ENCODE measurements at places on chromosomes 5 and 9.

DNA sequence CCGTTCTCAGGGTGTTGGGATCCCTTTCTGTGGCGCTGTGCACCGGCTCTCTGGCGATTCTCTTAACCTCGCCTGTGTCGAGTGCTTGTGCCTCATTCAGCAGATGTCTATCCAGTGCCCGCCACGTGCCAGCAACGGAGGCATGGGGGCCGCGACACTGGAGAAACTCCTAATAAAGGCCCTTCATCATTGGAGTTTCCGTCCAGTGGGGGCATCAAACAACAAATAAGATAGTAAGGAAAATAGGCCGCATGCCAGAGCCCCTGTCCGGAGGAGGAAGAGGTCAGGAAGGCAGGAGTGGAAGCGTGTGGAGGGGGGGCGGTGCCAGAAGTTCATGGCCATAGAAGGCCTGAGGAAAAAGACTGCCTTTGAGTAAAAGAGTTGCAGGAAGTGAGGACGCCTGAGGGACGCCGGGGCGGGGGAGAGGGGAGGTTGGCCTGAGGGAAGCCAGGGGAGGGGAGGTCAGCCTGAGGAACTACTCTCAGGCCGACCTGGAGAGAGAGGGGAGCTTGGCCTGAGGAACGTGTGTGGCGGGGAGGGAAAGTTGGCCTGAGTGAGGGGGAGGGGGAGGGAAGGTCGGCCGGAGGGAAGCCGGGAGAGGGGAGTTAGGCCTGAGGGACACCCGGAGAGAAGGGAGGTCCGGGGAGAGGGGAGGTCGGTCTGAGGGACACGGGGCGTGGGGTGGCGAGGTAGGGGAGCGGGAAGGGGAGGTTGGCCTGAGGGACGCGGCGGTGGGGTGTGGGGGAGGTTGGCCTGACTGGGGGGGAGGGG is 82.2 kb downstream of the CACNA1B start:
- no peak for DNase-seq
- no peak overlapping the region for H3K27ac ChIP-seq
- no peaks in the 10 kb centered on the region for H3K4me1 ChIP-seq
- H3K27me3 ChIP-seq = peaks cover 8% of the 10 kb centered on the region
- no peak overlapping the region for H3K4me3 ChIP-seq

GRCh38 chr5:98999631-99000030 is 70.8 kb upstream of the CHD1 start:
- no peak overlapping the region for H3K27ac ChIP-seq
- H3K27me3 ChIP-seq = no peaks in the 10 kb centered on the region
- peak overlapping the region; percentile 47 for H3K4me3 ChIP-seq

- peaks cover 6% of the 10 kb centered on the region for H3K4me1 ChIP-seq
- no peaks in the 10 kb centered on the region for H3K36me3 ChIP-seq
- no peak overlapping the region for H3K4me3 ChIP-seq
- H3K27me3 ChIP-seq = peaks cover 32% of the 10 kb centered on the region
- no peak for DNase-seq
Measured at GRCh38 chr9:133004999-133005760, 25.6 kb upstream of the GTF3C5 start.

GRCh38 chr9:92770360-92770995 is 5.8 kb upstream of the BICD2 start:
- no peak for DNase-seq
- peaks cover 8% of the 10 kb centered on the region for H3K4me1 ChIP-seq
- no peaks in the 10 kb centered on the region for H3K36me3 ChIP-seq
- no peaks in the 10 kb centered on the region for H3K27me3 ChIP-seq

DNA sequence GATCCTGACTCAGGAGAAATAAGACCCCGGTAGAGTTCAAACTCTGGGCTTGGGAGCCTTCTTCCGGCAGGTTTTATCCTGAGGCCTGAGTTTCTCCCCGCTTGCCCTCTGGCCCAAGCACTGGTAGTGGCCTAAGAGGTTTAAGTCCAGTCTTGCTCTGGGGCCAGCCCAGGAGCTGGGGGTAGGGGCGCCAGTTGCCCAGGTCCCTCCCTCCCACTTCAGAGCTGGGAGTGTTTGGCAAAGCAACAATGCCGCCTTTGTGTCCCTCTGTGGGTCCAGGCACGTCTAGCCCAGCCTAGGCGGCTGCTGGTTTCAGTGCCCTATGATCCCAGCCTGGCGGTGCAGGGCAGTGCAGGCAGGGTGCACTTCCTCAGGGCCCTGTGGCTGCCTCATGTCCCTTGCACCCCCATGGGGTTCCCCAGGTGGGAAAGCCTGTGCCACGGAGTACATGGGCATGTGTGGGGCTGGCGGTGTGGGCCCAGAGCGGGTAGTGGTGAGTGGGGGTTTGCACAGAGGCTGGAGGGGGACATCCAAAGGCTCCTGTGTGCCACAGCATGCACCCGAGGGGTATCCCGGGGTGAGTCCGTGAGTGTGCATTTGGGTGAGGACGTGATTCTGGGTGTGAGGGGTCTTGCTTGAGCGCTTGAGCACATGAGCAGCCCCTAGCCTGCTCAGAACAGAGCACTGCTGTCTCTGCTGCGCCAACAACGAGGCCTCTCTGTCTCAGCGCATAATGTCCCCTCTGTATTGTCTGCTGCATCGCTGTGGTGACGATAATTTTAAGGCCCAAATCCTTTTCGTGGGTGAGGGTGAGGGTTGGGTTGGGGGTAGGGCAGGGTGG is 61.7 kb upstream of the PSD2 start:
- no peaks in the 10 kb centered on the region for H3K27me3 ChIP-seq
- no peaks in the 10 kb centered on the region for H3K36me3 ChIP-seq
- no peak overlapping the region for H3K27ac ChIP-seq
- H3K4me1 ChIP-seq = peaks cover 6% of the 10 kb centered on the region
- DNase-seq = no peak

DNA sequence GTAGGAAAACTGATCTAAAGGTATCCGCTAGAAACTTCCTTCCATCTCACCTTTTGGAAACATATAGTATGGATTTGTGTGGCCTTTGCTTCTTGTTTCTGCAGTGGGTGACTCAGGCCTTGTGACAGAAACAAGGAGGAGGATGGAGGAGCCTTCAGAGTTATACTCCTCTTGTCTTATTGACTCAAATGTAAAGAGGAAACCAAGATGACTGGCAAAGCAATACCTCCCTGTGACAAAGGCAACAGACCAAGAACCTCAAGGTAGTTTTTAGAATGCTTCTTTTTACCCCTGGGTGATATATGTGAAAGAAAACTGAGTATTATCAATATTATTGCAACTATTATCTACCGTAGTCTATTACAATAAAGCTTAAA is 123.3 kb upstream of the SLIT3 start:
- no peak overlapping the region for H3K4me3 ChIP-seq
- DNase-seq = no peak
- peaks cover 6% of the 10 kb centered on the region for H3K4me1 ChIP-seq
- H3K27me3 ChIP-seq = peaks cover 3% of the 10 kb centered on the region
- H3K27ac ChIP-seq = no peak overlapping the region
- no peaks in the 10 kb centered on the region for H3K36me3 ChIP-seq

GRCh38 chr9:134220311-134220710 is 55.9 kb upstream of the RNU6ATAC start:
- DNase-seq = no peak
- peaks cover 31% of the 10 kb centered on the region for H3K4me1 ChIP-seq
- H3K27me3 ChIP-seq = peaks cover 4% of the 10 kb centered on the region
- H3K36me3 ChIP-seq = no peaks in the 10 kb centered on the region
- peak overlapping the region; percentile 66 for H3K27ac ChIP-seq

DNA sequence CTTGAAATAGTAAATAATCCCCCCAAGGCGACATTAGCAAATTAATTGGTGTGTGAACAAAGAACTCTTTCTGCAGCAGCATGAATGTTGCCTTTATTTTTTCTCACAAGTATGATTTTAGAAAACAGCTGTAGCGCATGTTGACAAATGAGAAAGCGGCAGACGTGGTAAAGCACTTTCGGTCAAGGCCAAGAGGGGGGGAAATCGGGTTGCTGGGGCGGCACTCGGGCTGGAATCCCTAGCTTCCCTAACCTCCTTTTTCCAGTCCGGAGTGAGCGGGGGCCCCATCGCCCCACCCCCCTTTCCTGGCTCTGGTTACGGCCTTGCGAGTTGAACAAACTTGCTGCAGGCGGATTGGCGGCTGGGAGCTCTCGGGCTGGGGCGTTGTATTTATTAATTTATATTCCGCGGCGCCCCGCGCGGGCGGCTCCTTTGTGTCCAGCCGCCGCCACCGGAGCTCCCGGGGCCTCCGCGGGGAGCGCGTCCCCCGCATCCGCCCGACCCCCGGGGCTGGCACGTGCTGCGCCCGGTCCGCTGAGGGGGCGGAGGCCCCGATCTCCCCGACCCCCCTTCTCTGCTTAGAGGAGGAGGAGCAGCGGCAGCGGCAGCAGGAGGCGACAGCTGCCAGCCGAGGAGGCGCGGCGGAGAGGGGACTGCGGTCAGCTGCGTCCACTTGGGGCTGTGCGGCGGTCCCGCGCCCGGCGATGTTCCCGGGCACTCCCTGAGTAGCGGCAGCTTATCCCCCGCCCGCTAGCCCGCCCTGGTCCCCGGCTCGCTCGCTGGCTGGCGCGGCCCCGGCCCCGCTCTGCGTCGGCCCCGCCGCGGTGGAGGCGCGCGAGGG is at the start of gene RHOBTB3:
Gene RHOBTB3 (plus strand): TSS at position 607 of the 841 bp plus-strand sequence. CDS start 347 bp downstream, outside the sequence.
- H3K4me3 ChIP-seq = peak within 1 kb of the TSS; percentile 93
- peak; percentile 89 for DNase-seq
- H3K4me1 ChIP-seq = peaks cover 69% of the 10 kb centered on the region
- no peaks in the 10 kb centered on the region for H3K27me3 ChIP-seq
- peaks cover 6% of the 10 kb centered on the region for H3K36me3 ChIP-seq

DNA sequence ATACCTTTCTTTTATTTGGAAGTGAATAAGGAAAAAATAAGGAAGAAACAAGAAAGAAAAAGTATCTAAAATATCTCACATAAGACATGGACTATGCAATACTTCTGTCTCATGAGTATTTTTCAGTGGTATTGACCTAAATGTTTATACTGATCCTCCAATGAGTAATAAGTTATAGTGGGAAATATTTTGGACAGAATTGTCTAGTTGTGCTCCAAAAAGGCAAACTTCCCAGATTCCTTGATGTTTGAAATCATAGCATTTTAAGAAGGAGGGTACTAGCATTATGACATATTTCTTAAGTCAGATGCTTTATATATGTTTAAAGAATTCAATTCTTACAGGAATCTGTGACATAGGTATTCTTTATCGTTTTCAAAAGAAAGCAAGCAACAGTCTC is 34.5 kb upstream of the BASP1 start:
- H3K27me3 ChIP-seq = no peaks in the 10 kb centered on the region
- no peaks in the 10 kb centered on the region for H3K36me3 ChIP-seq
- H3K4me1 ChIP-seq = no peaks in the 10 kb centered on the region
- no peak for DNase-seq
- H3K4me3 ChIP-seq = no peak overlapping the region
- H3K27ac ChIP-seq = no peak overlapping the region

- H3K4me3 ChIP-seq = no peak overlapping the region
- H3K4me1 ChIP-seq = peaks cover under 1% of the 10 kb centered on the region
- peaks cover 10% of the 10 kb centered on the region for H3K27me3 ChIP-seq
- no peaks in the 10 kb centered on the region for H3K36me3 ChIP-seq
- no peak overlapping the region for H3K27ac ChIP-seq
- DNase-seq = no peak
Measured at GRCh38 chr5:149932445-149933350, 11.9 kb downstream of the PDE6A start.

GRCh38 chr9:19085295-19085694 is 17.4 kb downstream of the HAUS6 start:
- H3K27me3 ChIP-seq = no peaks in the 10 kb centered on the region

DNA sequence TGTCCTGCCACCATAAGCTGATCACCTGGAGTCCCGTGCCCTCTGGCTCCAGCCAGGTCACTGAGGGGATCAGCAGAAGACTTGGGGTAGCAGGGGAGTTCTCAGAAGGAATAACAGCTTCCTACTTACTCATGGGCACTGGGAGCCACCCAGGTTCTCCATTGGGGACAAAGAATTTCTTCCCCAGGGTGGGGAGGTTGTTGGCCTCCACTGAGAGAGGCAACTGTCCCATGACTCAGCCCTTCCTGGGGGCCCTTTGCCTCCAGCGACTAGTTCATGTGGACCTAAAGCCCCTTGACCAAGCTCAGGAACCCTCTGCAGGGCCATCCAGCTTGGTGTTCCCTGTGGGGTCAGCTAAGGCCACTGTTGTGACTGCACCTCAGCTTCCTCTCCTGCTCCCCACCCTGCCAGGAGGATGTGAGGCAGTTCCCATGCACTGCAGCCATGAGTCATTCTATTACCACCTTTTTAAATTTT is 175.0 kb downstream of the AUH start:
- no peak overlapping the region for H3K27ac ChIP-seq
- no peak overlapping the region for H3K4me3 ChIP-seq
- H3K4me1 ChIP-seq = peaks cover 8% of the 10 kb centered on the region
- DNase-seq = no peak
- H3K36me3 ChIP-seq = no peaks in the 10 kb centered on the region

DNA sequence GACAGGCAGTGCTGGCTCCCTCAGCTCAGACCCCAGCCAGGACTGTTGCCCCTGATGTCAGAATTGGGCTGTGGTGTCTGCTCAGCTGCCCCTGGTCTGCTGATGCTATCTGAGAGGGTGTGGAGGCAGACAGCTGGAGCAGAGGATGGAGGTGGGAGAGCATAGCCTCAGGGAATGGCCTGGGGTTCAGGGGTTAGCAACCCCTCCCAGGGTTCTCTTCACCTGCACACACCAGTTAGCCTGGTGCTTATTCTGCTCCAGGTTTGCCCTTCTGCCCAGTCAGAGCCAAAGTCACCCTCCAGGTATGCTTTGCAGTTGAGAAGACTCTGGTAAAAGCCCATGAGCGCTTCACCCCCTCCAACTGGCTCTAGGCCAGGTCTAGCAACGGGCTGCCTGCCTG is 109.8 kb downstream of the SAXO1 start:
- H3K27ac ChIP-seq = no peak overlapping the region
- H3K4me1 ChIP-seq = peaks cover 5% of the 10 kb centered on the region
- no peaks in the 10 kb centered on the region for H3K27me3 ChIP-seq

DNA sequence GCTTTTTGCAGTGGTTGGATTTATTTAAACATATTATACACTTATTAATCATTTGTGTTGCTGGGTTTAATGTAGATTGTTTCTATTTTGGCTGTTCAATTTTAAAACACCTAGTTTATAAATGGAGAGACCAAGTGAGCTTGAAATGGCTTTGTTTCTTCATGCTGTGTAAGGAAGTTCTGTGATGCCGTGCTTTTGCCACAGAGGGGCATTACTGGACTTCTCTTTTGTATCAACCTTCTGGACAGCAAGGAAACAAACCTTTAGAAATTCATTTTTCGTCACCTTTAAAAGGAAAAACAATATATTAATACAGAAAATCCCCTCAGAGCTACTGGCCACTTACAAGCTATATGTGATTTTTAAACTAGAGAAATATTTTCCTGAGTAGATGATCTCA is 81.9 kb downstream of the DMRTA1 start:
- no peaks in the 10 kb centered on the region for H3K4me1 ChIP-seq
- H3K27ac ChIP-seq = no peak overlapping the region
- no peaks in the 10 kb centered on the region for H3K27me3 ChIP-seq
- H3K4me3 ChIP-seq = no peak overlapping the region
